ENCODE measurements at places on chromosomes 2 and 18.

- DNase-seq: no peak
These were observed 131.8 kb downstream of the BAZ2B start for GRCh38 chr2:159484532-159484931.

DNA sequence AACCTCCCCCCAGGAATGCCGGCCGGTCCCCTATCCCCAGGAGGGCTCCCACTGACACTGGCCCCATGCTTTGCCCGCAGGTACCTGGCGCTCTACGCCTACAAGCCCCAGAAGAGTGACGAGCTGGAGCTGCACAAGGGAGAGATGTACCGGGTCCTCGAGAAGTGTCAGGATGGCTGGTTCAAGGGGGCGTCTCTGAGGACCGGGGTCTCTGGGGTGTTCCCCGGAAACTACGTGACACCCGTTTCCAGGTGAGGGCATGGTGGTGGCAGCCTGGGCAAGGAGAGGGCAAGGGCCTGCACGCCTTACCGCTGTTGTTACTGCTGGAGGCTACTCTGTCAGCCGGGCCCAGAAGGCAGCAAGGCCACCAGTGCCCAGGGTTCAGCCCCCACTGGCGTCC is 181.3 kb downstream of the SEPTIN10 start:
- no peak for DNase-seq

- DNase-seq: no peak
These were observed 1490.0 kb upstream of the NXPH2 start for GRCh38 chr2:140270224-140270623.

DNA sequence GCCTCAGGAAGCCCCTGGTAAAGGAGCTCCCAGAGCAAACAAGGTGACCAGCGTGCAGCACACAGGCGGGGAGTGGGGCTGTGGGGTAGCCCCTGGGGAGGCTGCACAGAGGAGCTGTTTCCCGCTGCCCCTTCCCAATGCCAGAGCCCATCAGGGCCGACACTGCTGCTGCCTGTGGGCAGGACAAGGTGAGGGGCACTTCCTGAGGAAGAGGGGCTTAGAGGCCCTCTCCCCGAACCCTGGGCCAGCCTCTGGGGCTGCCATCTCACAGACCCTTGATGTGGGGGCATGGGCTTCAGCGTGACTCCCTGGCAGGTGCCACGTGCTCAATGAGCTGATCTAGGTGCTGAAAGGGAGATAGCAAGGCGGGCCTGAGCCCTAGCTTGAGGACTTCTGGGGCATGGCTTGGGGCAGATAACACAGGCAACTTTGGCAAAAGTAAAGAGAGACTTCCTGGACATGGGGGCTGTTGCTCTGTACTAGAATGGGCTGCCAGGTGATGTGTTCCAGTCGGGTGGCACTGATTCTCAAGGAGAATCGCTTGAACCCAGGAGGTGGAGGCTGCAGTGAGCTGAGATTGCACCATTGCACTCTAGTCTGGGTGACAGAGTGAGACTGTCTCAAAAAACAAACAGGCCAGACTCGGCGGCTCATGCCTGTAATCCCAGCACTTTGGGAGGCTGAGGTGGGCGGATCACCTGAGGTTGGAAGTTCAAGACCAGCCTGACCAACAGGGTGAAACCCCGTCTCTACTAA is 9.9 kb upstream of the KLF11 start:
- no peak for DNase-seq
